ENCODE measurements at places on chromosomes 1 and 21. TPM values are rescaled to one million over a fixed set of nuclear protein-coding genes. Genes with fewer than 3 reads are reported as not detected.

The SYDE2 gene
- 17.5 TPM for total RNA-seq

The KIF14 gene
- total RNA-seq = not detected

The DARS2 gene
- 11.2 TPM for total RNA-seq

The ATP6V1G3 gene
- total RNA-seq = not detected

The PEAR1 gene
- 7.6 TPM for total RNA-seq

The TNFRSF4 gene
- 2.6 TPM for total RNA-seq

The LCE2C gene
- not detected for total RNA-seq

GRCh38 chr1:233121947-233122559, 171.6 kb downstream of the NTPCR start:
- DNase-seq = no peak

- no peak for DNase-seq
These were observed 37.2 kb downstream of the KANK4 start for GRCh38 chr1:62281922-62282555.

DNA sequence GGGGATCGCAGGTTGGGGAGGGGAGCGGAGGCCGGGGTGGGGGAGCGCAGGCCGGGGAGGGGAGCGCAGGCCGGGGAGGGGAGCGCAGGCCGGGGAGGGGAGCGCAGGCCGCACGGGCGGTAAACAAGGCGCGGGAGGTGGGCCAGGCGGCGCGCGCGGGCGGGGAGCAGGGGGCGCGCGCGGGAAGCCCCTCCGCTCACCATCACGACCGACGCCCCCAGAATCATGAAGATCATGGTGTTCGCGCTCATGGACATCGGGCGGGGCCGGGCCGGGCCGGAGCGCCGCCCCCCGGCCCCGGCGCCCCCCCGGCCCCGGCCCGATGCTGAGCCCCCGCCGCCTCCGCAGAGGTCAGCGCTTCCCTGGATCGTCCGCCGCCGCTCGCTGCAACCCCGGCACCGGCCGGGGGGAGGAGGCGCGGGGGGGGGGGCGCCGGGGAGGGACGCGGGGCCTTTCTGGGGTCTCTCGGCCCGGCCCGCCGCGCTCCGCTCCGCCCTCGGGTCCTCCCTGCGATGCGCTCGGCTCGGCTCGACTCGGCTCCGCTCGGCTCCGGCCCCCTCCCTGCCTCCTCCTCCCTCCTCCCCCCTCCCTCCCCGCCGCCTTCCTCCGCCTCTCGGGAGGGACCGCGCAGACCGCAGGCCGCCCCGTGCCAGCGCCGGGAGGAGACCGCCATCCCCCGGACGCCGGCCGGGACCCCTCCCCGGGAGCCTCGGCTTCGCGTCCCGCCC, at the start of gene TMEM240:
Gene TMEM240, minus strand, starts transcription at position 535 of the 728 bp plus-strand sequence. Its CDS starts 278 bp downstream, at position 257.
- DNase-seq = peak; percentile 41

GRCh38 chr1:157288996-157289395, 150.8 kb upstream of the ETV3 start:
- no peak for DNase-seq

DNA sequence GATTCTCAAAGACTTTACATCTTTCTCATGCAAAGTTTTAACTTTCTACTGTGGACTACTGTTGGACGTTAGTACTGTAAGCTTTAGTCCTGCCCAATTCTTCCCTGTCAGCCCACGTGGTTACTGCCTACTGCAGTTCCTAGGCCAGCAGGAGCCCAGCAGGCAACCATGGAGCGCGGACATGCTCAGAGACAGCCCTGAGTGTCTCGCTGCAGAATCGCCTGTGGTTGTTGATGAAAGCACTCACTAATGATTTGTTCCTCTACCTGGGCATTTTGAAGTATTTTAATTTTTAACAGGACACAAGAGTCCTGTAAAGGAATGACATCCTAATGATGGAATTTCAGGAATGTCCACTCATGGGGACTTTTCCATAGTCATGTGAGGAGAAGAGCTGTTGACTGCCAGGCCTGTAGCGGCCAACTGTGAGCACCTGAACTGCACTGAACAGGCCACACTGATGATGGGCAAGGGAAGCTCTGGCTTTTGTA, 44.1 kb downstream of the PGBD5 start:
- peak; percentile 54 for DNase-seq
